CD4-positive, alpha-beta T cell treated with Interleukin-12 subunit alpha and Interleukin-12 subunit beta, for 1 hour (primary cell): ENCODE measurements at places on chromosomes 1 and 21.

DNA sequence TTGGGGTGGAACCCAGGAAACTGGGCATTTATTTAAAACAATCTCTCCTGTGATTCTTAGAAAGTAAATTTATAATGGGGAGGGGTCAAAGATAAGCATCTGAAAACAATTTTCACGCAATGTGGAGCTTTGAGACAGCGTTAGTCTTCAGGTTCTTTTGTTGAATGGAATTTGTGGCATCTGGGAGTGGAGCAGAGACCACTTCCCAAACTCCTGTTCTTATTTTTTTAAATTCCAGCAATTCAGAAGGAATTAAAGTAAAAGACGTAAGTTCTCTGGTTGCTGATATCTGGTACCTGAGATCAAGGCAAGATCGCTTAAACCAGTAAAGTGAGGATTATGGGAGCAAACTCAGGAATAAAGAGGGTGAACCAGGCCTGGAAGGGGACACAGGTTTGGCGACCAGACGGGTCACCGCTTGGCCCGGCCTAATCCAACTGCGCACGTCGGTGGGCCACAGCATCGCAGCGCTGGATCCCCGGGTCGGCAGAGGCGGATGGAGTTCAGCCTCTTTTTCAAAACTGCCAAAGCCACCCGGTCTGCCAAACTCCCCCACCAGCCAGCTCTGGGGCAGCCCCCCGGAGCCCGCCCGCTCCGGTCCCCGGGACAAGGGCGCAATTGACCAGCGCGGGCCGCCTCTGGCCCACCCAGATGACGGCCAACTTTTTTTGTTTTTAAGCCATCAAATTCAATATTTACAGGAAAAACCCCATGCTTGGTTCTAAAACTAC, 754 bp upstream of the PDPN start:
- DNase-seq = no peak

DNA sequence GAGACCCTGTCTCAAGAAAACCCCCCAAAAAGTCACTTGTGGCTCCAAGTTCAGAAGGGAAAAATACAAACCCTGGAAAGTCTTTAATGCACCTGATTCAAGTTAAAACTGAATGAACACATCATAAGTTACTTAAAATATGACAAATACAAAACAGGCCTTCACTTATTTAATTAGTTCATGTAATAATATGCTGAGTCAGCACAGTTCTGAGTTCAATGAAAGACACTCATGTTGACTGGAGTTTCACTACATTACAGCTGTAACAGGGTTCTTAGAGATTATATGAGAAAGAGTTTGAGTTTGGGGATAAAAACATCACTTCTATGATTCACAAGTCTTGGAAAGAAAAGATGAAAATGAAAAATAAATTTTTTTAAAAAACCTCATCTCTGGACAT, 51.0 kb downstream of the DEGS1 start:
- no peak for DNase-seq

DNA sequence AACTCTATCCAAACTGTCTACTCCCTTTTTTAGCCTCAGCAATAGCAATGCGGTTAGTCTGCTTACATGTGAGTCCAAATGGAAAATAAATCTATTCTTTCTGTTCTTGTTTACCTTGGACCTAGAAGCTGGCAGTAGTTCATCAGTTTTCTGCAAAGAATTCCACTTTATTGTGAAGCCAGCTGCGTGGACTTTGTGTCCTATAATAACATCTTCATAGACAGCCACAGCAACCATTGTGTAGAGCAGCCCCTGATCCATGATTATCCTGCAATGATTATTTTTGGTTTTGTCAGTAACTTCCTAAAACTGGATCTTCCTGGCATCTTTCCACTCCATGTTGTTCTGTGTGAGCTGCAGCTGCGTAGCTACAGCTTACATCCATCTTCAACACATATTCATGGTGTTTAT, 408.7 kb downstream of the NUF2 start:
- DNase-seq = no peak

- no peak for DNase-seq
Observed at GRCh38 chr1:39044762-39045161, 18.6 kb downstream of the NDUFS5 start.
